ENCODE measurements at places on chromosomes 4 and X. TPM values are rescaled to one million over a fixed set of nuclear protein-coding genes. Genes with fewer than 3 reads are reported as not detected.

The PAQR3 gene
- total RNA-seq, result 53.2 TPM

The TMEM33 gene
- total RNA-seq, result 88.8 TPM

The ARR3 gene
- total RNA-seq, result not detected

The NDST3 gene
- total RNA-seq, result 38.4 TPM

DNA sequence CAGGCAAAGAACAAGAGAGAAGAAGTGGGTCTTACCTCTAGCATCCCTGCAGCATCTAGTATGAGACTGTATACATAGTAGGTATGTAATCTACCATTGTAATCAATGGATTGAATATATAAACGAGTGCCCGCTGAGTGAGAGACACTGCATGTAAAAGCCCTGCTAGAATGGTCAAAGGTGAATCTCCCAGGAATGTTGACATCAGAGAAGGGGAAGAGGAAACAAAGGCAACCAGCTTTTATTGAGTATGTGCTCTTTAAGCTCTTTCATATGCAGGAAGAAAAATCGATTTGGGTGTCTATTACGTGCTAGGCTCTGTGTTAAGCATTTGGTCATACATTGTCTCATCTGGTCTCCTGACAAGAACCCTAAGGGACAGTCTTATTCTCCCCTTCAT lies 91.9 kb upstream of the KLHL13 start:
- no peak for DNase-seq

DNA sequence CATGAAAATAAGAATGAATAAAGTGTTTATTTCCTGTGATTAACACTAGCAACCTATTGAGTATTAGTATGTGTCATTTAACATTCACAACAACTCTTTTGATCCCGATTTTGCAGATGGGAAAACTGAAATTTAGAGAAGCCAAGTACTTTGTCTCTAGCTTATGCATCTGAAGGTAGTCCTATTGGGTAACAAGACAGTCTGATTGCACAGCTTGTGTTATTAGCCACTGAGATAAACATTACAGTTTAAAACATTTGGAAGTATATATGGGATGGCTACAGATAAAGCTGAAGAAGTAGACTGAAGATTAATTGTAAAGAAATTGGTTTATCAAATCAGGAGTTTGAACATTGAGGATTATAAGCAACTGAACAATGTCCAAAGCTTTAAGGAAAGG lies 99.6 kb upstream of the PDE5A start:
- DNase-seq, result no peak

GRCh38 chrX:95346856-95347255 lies 1337.8 kb upstream of the DIAPH2 start:
- DNase-seq, result no peak

DNA sequence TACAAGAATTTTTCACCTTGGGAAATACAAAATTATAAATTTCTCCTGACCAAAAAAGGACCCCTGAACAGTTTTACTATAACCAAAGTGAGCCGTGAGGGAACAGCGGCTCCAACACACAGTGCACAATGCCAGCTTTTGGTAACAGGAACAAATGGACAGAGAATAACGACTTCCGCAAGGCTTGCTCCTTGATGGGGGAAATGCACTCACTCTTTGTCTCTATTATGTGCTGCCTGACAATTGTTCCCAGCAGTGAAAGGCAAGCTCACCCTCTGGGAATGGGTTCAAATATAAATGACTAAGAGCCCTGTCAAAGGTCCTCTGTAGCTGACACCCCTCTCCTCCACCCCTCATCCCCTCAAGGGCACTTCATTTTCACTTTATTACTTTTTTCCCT lies 325.8 kb upstream of the GALNT7 start:
- no peak for DNase-seq

- no peak for DNase-seq
These were observed 116.2 kb upstream of the GNPDA2 start for GRCh38 chr4:44842531-44842930.

DNA sequence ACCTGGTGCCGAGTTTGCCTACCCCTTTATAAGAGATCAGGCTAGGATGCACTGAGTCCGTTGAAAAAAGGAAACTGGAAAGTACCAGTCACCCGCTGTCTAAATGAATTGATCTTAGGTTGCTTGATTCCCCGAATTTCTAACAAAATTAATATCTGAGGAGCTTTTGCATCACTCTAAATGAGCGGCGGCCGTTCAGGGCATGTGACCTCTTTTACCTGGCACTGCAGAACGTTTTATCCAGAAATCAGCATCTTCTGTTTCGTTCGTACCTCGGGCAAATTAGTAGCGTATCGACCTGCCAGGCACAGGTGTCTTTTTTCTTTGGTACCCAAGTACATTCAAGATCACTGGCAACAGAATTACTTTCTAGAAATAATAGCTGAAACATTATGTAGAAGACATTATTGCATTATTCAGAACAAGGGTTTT lies 876 bp downstream of the KLHL2 start:
- DNase-seq, result no peak

GRCh38 chr4:158162631-158163030 lies 10.2 kb downstream of the GASK1B start:
- no peak for DNase-seq

- DNase-seq, result no peak
These were observed 124.4 kb downstream of the RELL1 start for GRCh38 chr4:37561803-37562207.

DNA sequence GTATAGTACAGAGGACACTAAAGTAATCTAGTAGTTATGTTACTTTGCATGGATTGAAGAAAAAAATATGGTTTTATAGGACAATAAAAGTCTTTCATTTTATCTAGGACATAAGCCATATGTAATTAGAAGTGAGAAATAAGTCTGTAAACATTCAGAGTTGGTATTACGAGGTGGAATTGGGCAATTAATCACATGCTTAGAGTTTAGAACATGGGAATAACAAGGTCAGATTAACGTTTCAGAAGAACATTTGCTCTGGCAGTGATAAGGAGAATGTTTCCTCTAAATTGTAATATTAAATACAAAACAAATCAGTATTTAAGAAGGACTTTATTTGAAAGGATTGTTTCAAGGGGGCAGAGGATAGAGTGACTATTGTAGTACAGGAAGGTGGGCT lies 15.6 kb upstream of the SULT1E1 start:
- no peak for DNase-seq

DNA sequence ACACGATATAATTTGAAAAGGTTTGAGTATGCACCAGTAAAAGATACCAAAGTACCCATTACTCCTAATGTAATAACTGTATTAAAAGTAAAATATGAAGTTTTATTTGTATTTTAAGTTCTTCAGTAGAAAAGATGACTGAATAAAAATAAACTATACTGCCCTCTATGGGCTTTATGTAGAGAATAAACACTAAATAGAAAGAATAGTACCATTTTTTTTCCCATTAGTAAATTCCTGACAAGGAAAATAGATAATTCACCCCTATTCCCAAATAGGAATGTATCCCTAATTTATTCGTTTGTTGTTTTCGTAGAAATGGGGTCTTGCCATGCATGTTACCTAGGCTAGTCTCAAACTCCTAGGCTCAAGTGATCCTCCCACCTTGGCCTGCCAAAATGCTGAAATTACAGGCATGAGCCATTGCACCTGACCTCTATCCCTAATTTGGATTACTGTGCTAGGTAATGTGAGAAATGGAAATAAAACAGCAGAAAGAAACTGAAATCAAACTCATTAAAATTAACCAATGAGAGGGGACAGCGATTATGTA lies 73.6 kb upstream of the COX18 start:
- DNase-seq, result no peak

DNA sequence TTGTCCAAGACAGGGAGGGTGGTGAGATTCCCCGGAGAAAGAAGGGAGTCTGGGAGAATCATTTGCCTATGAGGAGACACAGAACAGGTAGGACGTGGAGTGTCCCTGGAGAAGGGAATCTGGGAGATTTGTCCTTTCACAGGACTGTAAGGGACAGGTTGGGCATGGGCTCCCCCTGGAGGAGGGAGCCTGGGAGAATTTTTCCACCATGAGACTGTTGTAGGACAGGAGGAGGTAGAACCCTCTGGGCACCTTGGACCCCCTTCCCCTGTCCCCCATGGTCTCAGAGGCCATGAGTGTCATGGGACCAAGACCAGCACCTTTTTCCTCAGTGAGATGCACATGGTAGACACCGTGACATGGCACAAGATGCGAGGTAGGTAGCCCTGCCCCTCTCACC lies 2.8 kb downstream of the PORCN start:
- no peak for DNase-seq

DNA sequence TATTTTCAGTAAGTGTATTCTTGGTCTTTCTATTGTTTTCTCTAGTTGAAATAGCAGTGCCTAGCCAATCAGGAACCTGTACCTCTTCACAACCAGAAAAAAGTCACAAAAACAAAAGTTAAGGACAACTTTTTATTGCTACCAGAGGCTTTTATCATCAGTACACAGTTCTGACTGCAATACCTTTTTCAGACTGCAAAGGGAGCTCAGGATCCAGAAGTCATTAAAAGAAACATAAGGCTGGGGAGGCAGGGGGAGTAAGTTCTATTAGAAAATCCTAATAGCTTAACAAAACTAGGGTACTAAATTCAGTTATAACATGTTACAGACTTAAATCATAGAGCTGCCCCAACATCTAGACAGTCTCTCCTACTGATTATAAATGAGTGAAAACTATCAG lies 28.8 kb downstream of the CCNI start:
- no peak for DNase-seq

DNA sequence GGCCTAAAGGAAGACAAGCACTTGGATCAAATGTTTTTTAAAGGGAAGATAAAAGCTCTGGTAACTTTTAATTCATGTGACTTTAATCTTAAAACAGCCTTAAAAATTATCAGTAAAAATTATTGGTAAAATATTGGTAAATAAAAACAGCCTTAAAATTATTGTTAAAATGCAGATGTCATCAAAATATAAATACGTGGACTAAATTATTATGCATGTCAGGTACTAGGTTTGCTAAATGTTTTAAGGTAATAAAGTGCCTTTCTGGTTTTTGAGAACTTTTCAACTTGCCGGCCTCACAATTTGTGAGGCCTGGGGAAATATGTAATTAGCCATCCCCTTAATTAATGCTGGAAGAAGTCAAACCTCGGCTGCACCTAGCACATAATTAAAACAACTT lies 147.7 kb downstream of the PRR32 start:
- DNase-seq, result no peak

GRCh38 chrX:44698357-44698756 lies 145.5 kb upstream of the DUSP21 start:
- no peak for DNase-seq

- no peak for DNase-seq
These were observed 11.8 kb downstream of the RASL11B start for GRCh38 chr4:52873861-52874343.

GRCh38 chr4:174714393-174715211 lies 114.4 kb downstream of the GLRA3 start:
- DNase-seq, result peak; percentile 41

DNA sequence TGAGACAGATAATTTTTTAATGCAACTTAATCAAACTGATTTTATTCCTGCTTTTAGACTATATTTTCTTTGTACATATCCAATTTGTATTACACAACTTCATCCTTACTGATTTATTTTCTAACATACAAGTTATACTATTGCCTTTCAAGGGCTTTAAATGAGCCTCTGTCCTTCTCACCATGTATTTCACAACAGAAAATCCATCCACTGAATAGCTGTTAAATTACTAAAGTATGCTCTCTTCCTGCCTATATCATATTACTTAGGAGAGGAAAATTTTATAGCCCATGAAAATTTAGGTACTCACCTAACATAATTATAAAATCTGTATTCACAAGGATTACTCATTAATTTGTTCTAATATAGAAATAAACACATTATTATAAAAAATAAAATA lies 528.6 kb downstream of the ANKRD50 start:
- no peak for DNase-seq

GRCh38 chr4:97072666-97073065 lies 1070.6 kb downstream of the STPG2 start:
- DNase-seq, result no peak

DNA sequence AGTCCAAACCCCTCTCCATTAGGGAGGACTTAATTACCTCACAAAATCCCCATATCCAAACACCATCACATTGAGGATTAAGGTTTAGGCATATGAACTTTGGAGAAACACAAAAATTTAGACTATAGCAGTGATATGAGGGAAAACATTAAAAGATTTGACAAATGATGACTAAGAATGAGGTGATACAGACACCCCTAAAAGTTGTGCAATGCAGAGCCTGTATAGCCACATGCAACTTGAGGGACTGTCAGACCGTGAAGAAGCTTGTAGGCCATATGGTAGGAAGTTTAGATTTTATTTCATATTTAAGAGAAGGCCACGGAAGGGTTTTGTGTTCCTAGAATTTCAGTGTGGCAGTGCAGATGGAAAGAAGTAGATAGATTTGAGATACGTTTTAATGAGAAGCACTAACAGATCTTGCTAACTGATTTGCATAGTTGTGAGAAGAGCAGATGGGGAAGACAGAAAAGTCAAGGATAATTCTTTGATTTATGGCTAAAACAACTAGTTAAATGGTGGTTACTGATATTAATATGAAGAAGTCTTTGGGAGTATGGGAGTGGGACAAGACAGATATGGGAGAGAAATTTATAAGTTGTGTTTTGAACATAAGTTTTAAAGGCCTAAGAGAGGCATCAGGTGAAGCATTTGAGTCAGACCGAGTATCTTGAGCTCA lies 5.5 kb upstream of the FIP1L1 start:
- no peak for DNase-seq

- DNase-seq, result no peak
These were observed 257.2 kb downstream of the FBXW7 start for GRCh38 chr4:152278505-152279233.

DNA sequence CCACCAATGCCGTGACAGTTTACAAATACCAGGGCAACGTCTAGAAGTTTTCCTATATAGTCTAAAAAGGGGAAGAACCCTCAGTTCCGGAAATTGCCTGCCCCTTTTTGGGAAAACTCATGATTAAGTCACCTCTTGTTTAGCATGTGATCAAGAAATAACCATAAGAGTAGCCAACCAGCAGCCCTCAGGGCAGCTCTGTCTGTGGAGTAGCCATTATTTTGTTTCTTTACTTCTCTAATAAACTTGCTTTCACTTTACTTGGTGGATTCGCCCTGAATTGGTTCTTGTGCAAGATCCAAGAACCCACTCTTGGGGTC lies 20.0 kb upstream of the HOPX start:
- DNase-seq, result no peak

All from glutamatergic neuron (in vitro differentiated cells).